ENCODE measurements at places on chromosomes 1 and 21.

DNA sequence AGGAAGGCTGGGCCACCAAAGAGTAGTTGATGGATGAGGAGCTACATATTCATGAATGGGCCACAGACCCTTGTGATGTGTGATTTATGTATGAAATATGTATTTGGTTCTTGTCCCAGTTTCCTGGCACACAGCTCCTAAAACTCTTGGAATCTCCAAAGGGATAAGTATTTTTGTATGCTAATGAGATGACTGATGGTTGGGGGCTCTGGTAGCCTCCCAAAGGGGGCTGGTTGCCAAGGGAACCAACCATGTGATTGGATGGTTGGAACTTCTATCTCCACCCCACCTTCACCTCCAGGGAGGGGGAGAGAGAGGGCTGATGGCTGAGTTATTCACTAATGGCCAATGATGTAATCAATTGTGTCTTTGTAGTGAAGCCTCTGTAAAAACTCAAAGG, 77.1 kb downstream of the ZNF281 start:
- no peak for DNase-seq

DNA sequence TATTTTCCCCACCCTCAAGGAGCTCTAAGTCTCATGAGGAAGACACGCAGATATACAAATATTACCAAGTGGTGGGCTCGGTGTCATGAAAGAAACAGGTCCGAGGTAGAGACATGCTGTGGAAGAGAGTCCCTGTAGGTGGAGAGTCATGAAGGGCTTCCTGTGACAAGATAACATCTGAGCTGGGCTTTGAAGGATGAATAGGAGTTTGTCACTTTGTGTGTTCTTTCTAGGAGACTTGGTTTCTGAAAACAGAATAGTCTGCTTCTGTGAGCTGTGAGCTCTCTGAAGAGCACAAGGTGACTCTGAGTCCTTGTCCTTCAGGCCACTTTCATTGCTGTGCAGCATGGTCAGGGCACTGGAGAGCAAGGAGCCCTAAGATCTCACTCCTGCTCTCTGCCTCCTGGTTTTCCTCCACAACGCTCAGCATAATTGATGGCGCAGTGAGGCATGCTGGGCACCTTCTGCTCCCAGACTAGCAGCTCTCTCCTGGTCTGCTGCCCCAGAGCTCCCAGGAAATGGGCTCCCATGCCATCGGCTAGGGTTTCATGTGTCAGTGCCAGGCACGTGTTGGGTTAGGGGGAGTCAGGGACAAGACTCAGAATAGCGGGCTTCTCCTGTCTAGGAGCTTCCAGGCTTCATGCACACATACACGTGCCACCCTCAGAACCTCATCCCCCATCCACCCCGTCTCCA, 209.9 kb upstream of the CSF3R start:
- no peak for DNase-seq

DNA sequence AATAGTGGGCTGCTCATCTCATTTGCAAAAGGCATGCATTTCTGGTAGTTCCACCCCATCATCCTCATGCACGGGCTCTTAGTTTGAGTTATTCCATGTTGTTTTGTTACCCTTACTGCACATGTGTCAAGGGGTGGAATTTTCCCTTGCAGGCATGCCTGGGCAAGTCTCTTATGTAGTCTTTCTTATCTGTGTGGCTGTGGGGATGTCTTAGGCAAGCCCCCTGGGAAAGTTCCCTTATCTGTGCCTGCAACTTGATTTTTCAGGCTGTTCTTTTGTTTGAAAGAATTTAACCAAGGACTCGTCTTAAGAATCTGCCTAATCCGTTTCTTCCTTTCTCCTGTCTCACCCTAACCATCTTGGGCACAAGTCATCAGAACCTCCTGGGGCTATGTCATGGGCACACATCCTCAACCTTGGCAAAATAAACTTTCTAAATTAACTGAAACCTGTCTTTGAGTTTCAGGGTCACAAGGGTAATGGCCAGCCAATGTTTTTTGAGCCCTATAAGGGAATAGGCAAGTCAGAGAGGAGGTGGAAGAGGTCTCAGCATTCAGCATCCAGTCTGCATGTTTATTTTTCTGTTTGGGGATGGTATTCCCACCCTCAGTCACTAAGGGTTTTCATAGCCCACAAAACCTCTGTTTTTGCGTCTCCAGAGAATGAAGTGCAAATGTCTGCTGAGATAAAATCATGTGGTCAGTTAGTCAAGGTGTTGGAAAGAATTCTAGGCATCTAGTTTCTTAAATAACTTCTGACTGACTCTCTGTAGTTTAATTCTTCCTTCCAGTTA, 579.7 kb downstream of the PLA2G4A start:
- DNase-seq: no peak

DNA sequence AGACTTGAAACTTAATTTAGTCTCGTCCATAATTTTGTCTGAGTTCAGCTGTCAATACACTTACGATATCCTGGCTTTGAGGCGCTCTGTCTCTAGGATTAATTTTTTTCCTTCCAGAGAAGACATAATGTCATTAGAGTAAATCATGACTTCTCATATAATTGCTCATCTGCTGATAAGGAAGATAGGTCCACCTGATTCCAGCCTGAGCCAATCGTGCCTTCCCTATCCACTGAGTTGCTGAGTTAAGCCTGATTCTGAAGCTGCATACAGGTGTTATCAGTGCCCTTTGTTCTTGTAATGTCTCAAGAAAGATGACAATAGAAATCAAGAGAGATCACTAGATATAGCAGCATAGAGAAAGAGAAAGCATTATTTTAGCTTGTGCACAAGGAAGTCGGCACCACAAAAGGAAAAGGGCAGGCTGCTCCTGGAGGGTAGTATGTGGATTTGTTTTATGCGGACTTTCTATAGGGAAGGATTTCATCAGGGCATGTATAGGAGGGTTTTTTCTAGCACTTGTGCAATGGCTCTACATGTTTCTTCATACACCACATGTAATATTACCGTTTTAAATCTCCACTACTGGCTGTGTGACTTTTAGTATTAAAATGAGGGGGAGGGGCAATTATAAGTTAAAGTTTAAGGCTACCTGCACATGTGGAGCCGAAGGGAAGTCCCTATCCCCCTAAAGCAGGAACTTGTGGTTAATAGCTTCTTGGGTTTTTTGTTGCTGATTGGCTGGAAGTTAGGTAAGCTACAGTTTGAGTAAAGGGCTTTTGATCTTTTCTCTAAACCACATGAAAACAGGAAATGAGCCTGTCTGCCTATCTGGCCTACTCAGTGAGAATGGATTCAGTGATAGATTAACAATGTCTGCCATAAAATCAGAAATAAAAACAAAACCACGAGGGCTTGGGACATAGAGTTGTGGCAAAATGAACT, 133.4 kb downstream of the PLPPR5 start:
- no peak for DNase-seq

- DNase-seq: no peak
These were observed 38.6 kb downstream of the WASF2 start for GRCh38 chr1:27451343-27451742.

DNA sequence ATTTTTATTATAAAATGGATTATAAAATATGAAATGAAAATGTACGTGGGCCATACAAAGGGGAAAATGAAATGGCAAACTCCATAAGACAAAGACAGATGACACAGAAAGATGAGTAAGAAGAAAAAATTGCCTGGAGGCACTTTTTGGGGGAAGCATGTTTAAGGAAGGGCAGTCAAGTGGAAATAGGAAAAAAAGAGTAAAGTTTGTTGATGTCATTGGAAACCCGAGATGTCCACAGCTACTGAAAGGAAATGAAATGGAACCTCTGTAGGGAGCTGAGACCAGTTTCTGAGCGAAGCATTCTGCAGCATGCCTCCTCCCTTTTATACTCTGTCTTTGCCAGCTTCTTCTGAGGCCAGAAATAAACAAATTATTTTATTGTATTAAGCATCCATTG, 203.4 kb upstream of the UBE2U start:
- DNase-seq: peak; percentile 30

DNA sequence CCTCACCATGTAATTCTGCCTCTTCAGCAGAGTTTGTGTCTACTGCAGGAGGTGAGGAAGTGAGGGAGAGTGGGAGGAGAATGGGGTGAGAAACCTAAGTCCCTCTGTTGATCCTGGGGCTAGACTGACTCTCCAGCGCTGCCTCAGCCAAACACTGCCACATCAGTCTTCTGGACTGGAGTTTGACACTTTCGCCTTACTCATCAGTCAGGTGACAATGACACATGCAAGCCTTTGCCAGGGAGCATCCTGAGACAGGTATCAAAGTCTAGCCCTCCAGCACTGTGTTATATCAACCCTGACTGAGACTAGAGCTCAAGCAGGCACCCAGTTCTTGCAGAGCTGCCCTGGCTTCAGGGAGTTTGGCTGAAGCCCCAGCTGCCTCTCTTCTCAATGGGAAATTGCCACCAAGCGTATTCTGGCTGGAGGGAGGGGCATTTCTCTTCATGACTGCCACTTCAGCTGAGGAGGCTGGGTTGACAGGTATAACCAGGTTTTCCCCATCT, 33.3 kb upstream of the SUCO start:
- DNase-seq: no peak

DNA sequence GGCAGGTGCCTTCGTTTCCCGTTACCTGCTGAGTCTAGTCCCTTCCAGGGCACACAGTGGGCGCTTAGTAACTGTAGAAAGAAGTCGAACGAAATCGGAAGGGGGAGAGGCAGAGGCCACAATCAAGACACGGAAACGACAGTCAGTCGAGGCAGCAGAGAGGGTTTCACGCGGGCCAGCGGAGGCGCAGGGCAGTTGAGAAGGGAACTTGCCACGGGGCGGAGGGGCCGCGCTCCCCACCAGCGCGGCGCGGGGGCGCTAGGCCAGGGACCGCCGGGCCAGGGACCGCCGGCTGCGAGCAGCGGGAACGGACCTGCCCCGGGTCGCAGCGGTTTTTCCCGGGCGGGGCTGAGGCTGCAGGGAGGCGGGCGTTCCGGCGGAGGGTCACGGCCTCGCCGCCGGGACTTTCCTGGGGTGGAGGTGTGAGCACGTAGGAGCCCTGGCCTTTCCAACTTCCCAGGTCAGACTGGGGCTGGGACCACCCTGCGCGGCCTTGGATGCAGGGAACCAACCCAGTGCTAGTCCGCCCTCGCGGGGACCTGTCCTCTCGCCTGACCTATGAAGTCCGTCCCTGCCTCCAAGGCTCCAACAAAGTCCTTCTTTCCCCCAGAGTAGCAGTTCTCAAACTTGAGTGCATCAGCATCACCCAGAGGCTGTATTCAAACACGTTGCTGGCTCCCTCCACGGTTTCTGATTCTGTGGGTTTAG, 150.1 kb upstream of the FGGY start:
- peak; percentile 54 for DNase-seq

DNA sequence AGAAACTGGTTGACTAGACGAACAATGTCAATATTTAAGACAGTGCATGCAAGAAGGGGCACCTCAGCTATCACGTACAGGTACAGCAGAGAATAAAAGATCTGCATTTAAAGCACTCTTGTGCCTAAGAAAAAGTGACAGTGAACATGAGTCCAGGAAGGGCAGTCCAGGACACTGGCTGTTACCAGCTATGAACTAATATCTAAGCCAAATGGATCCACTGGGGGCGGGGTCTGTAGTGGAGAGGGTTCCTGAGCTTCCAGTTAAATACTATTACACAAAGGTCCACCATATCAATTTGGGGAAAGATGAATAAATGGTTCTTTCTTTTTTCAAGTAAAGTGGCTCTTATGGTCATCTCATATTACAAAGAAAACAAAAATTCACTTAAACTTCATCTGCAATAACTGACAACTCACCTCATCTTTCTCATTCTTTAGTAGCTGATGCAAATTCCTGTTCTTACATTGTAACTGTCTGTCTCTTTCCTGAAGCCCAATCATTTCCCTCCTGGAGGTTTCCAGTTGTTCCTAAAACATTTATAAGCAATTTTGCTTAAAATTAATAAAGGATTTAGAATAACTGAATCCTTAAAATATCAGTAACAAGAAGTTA, 24.5 kb downstream of the SSX2IP start:
- no peak for DNase-seq

DNA sequence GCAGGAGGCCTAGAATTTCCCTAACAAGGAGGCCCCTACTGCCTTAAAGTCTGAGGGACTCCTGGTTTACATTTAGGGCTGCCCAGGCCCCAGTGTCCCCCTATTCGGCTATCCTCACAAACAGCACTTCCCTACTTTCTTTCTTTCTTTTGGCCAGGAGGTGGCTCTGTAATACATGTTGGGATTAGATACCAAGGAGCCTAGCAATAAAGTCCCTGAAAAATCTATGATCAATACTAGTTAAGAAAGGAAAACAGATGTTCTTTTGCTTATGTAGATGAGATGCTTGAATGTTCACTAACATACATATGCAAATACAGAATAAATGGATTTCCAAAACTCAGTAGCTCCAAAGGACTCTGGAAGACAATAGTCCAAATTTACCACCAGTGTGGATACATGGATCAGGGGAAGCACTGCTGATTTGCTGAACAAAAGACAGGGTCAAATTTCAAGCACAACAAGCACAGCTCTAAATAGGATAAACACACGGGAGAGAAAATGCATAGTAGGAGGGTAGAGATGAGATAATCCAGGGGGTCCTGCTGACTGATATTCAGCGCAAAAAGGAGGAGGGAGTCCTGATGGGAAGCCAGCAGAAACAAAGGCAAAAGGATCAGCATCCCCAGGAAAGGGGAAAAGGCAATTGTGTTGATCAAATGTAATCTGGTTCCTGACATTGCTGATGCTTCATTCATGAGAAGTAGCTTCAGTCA, 240.0 kb downstream of the NUF2 start:
- DNase-seq: no peak

DNA sequence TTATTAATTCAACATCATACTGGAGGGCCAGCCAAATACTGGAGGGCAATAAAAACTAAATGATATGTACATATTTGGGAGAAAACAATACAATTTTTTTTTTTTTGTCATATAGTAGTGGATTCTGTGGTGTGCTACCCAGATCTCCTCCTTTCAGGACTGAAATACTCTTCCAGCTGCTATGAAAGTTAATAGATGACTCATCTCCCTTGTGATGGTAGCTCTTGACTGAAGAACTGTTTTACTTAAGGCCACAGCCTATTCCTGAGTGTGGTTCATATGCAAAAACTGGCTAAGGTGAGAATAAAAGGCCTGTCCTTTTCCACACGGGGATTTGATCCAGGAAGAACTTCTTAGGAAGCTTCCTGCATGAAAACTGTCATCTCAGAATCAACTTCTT, 307.9 kb downstream of the HLX start:
- DNase-seq: no peak

DNA sequence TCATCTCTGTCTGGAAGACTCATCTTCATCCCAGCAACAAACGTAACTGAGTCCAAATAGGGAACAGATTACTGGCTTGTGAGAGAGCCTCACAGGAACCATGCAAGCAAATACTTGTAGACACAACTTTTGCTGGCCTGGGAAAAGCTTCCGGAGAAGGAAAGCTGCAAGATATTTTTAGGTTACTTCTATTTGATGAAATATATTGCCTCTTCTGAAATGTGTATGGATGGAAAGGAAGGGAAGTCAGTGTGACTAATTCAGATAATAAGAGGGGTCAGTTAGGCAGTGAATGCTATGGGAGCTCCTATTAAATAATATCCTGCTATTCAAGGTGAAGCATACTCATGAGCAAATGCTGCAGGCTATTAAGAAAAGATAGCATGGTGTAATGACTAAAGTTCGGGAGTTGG, 20.4 kb upstream of the FGGY start:
- no peak for DNase-seq

- no peak for DNase-seq
These were observed 14.3 kb upstream of the EDN2 start for GRCh38 chr1:41498804-41499203.
